Activated CD8-positive, alpha-beta T cell treated with anti-CD3 and anti-CD28 coated beads for 36 hours (primary cell): ENCODE measurements at places on chromosomes 6 and 20.

GRCh38 chr20:22374066-22374465 lies 210.3 kb downstream of the FOXA2 start:
- H3K27me3 ChIP-seq: no peaks in the 10 kb centered on the region
- H3K4me3 ChIP-seq: no peak overlapping the region
- no peak overlapping the region for H3K27ac ChIP-seq

DNA sequence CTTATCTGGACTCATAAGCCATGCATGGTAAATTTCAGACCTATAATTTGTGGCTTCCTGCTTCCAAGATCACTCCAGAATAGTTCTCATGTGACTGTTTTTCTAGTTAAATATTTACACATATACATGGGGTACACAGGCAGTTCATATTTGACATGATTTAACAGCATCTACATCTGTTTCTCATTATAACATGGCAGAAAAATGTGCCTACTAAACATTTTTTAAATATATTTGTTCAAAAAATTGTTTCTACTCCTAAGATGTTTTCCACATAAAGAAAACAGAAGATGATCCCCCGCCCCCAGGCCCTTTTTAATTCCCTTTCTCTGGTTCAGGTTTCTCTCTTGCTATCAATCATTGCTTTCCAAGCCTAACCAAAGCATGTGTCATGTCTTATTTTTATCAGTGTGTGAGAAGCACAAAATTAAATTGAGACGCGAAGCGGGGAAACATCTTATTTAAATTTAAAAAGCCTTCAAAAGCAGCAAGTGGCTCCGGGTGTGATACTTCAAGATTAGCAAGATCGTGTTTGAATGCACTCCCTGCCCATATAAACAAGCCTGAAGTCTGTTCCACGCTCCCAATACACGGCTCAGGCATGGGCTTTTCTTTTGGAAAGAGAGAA lies 37.3 kb downstream of the IPCEF1 start:
- H3K4me3 ChIP-seq: no peak overlapping the region
- no peaks in the 10 kb centered on the region for H3K36me3 ChIP-seq
- DNase-seq: no peak
- H3K4me1 ChIP-seq: peaks cover 10% of the 10 kb centered on the region
- no peak overlapping the region for H3K27ac ChIP-seq

- no peak overlapping the region for H3K4me3 ChIP-seq
- no peak for DNase-seq
- peaks cover 17% of the 10 kb centered on the region for H3K4me1 ChIP-seq
- H3K36me3 ChIP-seq: no peaks in the 10 kb centered on the region
- H3K27ac ChIP-seq: no peak overlapping the region
- H3K27me3 ChIP-seq: peaks cover 29% of the 10 kb centered on the region
Measured at GRCh38 chr20:1813101-1813529, 82.1 kb upstream of the SIRPA start.

DNA sequence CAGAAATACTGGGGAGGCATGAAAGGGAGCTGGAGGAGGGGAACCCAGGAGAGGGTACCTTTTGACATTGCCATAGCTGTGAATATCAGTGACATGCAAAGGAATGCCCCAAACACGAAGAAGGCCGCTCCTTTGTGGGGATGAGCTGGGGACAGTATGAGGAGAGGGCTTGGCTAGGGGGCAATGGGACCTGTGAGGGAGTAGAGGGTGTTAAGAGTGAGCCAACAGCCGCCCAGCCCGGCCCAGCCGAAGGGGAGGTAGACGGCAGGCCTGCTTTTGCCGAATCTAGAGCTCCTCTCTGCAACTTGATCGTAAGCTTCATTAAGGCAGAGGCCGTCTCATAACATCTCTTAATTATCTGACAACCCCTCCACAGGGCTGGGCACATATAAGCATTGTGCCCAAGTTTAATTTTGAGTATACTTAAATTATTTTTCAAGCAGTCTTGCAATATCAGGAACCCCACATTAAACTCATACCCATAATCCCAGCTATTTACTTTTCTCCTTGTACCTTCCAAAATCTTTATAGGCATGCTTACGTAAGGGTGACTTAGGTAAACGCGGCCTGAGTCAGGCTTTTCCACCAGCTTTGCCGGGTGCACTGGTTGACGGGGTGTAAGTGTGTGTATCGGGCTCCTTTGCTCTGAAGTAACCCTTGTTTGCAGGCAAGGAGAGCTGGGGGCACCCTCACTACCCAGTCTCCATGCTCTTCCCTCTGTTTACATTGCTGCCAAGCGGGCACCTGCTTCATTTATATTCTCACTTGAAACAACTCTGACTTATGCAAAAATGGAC lies 24.9 kb upstream of the VEGFA start:
- no peaks in the 10 kb centered on the region for H3K36me3 ChIP-seq
- H3K4me3 ChIP-seq: no peak overlapping the region
- no peak overlapping the region for H3K27ac ChIP-seq
- DNase-seq: no peak

- H3K27me3 ChIP-seq: peaks cover 39% of the 10 kb centered on the region
- DNase-seq: peak; percentile 21
- H3K4me3 ChIP-seq: peak overlapping the region; percentile 64
- no peak overlapping the region for H3K27ac ChIP-seq
Measured at GRCh38 chr6:6546318-6547109, 42.0 kb upstream of the LY86 start.

DNA sequence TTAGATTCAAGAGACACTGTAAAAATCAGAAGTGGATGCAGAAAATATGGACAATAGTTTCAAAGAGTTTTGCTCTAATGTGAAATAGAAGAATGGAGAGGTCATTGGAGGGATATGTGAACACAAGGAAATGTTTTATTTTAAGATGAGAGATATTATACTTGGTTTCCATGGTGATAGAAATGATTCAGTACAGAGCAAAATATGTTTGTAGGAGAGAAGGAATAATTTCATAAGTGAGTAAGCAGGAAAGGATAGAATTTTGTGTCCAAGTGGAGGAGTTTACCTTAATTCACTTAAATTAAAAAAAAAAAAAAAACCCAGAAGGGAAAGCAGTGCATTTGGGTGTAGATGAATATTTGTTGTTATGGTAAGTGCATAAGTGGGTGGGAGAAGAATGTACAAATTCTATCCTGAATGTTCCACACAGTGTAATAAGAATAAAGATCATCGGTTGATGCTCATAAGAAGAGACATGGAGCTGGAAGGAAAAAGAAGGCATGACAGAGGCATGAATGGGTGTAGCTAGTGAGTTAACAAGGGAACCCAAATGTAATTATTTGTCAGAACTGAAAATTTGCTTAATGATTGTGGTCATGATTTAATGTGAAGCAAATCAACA lies 688.9 kb upstream of the GJE1 start:
- H3K27ac ChIP-seq: no peak overlapping the region
- H3K36me3 ChIP-seq: no peaks in the 10 kb centered on the region
- DNase-seq: no peak
- H3K4me3 ChIP-seq: no peak overlapping the region
- no peaks in the 10 kb centered on the region for H3K27me3 ChIP-seq
- H3K4me1 ChIP-seq: no peaks in the 10 kb centered on the region

- no peaks in the 10 kb centered on the region for H3K36me3 ChIP-seq
- no peaks in the 10 kb centered on the region for H3K4me1 ChIP-seq
- H3K27me3 ChIP-seq: no peaks in the 10 kb centered on the region
- no peak overlapping the region for H3K27ac ChIP-seq
- H3K4me3 ChIP-seq: no peak overlapping the region
Measured at GRCh38 chr20:60935971-60936370, 316.1 kb upstream of the CDH4 start.

- H3K27ac ChIP-seq: peak overlapping the region; percentile 43
- DNase-seq: peak; percentile 38
- H3K4me3 ChIP-seq: peak overlapping the region; percentile 81
- peaks cover 42% of the 10 kb centered on the region for H3K4me1 ChIP-seq
- H3K27me3 ChIP-seq: peaks cover 19% of the 10 kb centered on the region
Measured at GRCh38 chr6:26330859-26331217, 34.2 kb upstream of the BTN3A2 start.

- H3K27ac ChIP-seq: no peak overlapping the region
- no peak overlapping the region for H3K4me3 ChIP-seq
- no peaks in the 10 kb centered on the region for H3K4me1 ChIP-seq
- peaks cover 1% of the 10 kb centered on the region for H3K27me3 ChIP-seq
- no peaks in the 10 kb centered on the region for H3K36me3 ChIP-seq
Measured at GRCh38 chr20:54123587-54124180, 50.1 kb downstream of the CYP24A1 start.

- H3K36me3 ChIP-seq: no peaks in the 10 kb centered on the region
- H3K27me3 ChIP-seq: peaks cover 4% of the 10 kb centered on the region
- H3K4me1 ChIP-seq: peaks cover 27% of the 10 kb centered on the region
- DNase-seq: no peak
- H3K4me3 ChIP-seq: no peak overlapping the region
Measured at GRCh38 chr6:151761851-151762250, 45.6 kb upstream of the ESR1 start.

- H3K36me3 ChIP-seq: no peaks in the 10 kb centered on the region
- DNase-seq: no peak
- H3K4me1 ChIP-seq: peaks cover 2% of the 10 kb centered on the region
- H3K27ac ChIP-seq: no peak overlapping the region
Measured at GRCh38 chr6:20001286-20001685, 164.1 kb downstream of the ID4 start.

DNA sequence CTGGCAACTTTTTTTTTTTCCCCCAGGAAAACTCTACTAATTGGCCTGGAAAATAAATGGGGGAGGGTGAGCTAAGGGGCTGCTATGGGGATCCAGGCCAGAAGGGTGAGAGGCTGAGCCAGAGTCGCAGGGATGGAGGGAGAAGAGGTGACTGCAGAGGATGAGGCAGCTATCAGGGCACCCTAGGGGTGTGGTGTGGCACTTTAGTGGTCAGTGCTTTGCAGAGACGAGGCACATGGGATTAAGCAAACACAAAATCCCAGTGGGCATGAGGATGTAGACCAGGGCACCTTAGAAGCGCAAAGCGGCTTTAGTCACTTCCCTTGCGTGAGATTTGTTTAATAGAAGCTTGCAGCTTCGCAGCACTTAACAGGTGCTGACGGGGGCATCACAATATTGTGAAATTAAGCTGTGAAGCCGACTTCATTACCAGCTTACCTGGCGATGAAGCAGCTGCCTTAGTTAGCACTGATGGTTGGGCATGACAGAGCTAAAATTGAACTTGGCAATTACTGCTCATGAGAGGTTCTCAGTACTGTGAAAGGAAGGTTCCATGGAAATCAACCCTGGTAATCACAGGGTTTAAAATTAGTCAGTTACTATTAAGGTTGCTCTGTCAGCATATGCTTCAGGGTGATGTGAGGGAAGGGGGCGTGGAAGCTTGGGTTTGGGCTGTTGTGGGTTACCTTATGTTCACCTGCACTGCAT lies 26.0 kb downstream of the TOX2 start:
- H3K4me3 ChIP-seq: no peak overlapping the region
- DNase-seq: no peak
- H3K27me3 ChIP-seq: peaks cover 33% of the 10 kb centered on the region
- no peaks in the 10 kb centered on the region for H3K36me3 ChIP-seq
- no peak overlapping the region for H3K27ac ChIP-seq

GRCh38 chr6:133426038-133426437 lies 184.9 kb downstream of the EYA4 start:
- no peak for DNase-seq
- H3K4me1 ChIP-seq: no peaks in the 10 kb centered on the region
- no peak overlapping the region for H3K27ac ChIP-seq
- H3K4me3 ChIP-seq: no peak overlapping the region
- H3K27me3 ChIP-seq: no peaks in the 10 kb centered on the region

- H3K4me1 ChIP-seq: no peaks in the 10 kb centered on the region
- no peaks in the 10 kb centered on the region for H3K36me3 ChIP-seq
- H3K27ac ChIP-seq: no peak overlapping the region
Measured at GRCh38 chr20:8117636-8118035, 14.4 kb upstream of the PLCB1 start.

DNA sequence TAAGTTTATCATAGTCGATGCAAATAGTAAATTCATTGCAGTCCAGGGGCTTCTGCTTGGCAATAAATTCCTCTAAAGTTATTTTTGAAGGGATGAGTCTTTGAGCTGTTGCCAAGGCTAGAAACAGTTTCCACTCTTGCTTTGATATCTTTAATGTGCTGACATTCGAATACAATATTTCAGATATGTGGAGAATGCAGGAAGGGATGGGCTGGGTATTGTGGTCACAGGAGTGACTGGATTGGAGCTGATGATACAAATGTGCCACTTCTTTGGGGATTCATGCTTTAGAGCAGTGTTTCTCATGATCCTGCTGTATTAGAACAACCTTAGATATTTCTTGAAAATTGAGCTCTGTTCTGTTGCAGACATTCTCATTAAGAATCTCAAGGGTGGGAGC lies 139.0 kb downstream of the PRDM13 start:
- no peaks in the 10 kb centered on the region for H3K4me1 ChIP-seq
- H3K27me3 ChIP-seq: peaks cover 20% of the 10 kb centered on the region
- H3K27ac ChIP-seq: no peak overlapping the region
- no peak overlapping the region for H3K4me3 ChIP-seq
- no peak for DNase-seq
- H3K36me3 ChIP-seq: no peaks in the 10 kb centered on the region

DNA sequence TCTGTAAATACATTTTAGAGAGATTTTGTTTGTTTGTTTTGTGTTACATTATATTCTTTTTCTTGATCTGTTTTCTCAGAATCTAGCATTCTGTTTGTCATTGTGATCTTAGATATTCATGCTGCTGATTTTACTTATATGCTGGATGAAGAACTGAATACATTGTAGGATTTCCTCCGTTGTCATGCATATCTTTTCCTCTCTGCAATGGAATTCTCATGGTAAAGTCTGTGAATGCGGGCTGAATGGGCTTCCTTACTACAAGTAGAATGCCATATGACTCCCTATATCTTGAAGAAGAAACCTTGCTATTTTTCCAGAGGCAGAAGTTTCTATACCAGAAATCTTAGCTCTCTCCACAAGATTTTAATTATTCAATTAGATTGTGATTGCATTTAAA lies 2.4 kb upstream of the DEFB114 start:
- H3K4me1 ChIP-seq: no peaks in the 10 kb centered on the region
- H3K4me3 ChIP-seq: no peak overlapping the region
- no peaks in the 10 kb centered on the region for H3K27me3 ChIP-seq
- no peaks in the 10 kb centered on the region for H3K36me3 ChIP-seq
- DNase-seq: no peak
- H3K27ac ChIP-seq: no peak overlapping the region

GRCh38 chr6:11613858-11614257 lies 76.3 kb downstream of the TMEM170B start:
- H3K4me1 ChIP-seq: no peaks in the 10 kb centered on the region
- no peaks in the 10 kb centered on the region for H3K36me3 ChIP-seq
- peaks cover 2% of the 10 kb centered on the region for H3K27me3 ChIP-seq
- H3K27ac ChIP-seq: no peak overlapping the region

DNA sequence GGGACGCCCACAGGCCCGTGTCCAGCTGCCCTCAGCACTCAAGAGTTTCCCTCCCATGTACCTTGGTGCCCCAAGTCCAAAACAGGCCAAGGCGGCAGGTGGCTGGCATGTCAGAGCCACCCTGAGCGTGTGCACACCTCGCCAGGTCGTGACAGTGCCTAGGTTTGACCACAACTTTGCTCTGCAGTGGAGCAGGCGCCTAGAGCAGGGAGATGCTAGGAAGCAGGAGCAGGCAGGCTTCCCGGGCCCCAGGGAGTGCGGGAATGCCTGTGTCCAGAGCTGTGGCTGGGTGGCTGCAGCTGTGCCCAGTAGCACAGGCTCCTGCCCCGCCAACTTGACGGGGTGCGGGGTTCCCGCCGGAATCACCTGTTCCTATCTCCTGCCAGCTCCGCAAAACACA lies 380.8 kb upstream of the IMPG1 start:
- DNase-seq: no peak
- H3K27ac ChIP-seq: no peak overlapping the region
- no peak overlapping the region for H3K4me3 ChIP-seq
- no peaks in the 10 kb centered on the region for H3K4me1 ChIP-seq
